ENCODE measurements at places on chromosomes 12 and 14.

- peak; percentile 82 for DNase-seq
These were observed 12.4 kb upstream of the SMUG1 start for GRCh38 chr12:54201001-54201794.

DNA sequence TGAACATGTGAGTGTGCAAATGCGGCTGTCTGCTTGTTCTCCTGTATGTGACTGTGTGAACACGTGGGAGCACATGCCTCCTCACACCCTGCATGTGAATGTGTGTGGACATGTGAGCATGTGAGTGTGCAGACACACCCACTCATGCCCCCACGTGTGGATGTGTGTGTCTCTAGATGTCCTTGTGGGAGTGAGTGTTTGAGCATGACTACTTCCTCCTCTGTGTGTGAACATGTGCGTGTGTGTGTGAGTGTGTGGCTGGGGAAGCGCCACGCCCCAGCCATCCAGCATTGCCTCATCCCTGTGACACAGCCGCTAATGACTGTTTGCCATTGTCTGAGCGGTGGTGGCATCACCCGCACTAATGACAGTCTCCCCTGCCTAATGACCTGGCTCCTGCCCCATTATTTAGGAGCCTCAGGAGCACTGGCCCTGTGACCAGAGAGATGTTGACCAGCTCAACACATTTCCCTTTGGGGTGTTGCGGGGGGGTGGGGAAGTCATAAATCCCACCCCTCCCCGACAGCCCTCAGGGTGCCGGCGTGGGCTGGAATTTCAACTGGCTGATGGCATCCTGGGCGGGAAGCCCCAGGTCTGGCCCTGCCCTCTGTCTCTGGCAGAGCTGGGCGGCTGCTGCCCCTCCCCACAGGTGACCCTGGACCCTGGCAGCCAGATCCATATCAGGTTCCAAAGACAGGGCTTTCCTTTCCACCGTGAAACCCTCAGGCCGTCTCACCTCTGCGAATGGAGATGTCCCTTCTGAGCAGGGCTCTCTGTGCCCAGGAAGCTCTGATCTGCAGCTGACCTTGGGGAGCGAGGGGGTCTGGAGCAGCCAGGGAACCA is 11.5 kb upstream of the KRT80 start:
- DNase-seq, result peak; percentile 66

- peak; percentile 79 for DNase-seq
These were observed 52.9 kb downstream of the PEBP1 start for GRCh38 chr12:118188690-118189371.

GRCh38 chr12:20272161-20272560 is 96.2 kb upstream of the PDE3A start:
- no peak for DNase-seq

GRCh38 chr12:91100906-91101305 is 10.4 kb downstream of the LUM start:
- DNase-seq, result peak; percentile 27

- DNase-seq, result no peak
These were observed 72.3 kb downstream of the SLC4A8 start for GRCh38 chr12:51496895-51497294.

DNA sequence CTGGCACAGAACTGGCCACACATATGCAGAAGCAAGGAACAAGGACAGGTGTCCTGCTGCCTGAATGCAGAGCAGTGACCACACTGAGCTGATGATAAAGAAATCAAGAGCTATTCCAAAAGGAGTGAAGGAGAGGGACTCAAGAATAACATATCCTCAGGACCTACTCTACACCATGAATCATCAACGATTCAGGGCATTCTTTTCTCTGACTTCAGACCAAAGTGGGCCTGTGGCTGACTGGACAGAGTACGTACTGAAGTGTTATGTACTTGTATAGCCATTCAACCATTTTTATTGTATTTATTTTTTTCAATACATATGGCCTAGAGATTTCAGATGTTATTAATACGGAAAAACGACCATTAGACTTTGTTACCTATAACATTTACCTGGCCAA is 177.5 kb upstream of the TMTC1 start:
- DNase-seq, result peak; percentile 45

DNA sequence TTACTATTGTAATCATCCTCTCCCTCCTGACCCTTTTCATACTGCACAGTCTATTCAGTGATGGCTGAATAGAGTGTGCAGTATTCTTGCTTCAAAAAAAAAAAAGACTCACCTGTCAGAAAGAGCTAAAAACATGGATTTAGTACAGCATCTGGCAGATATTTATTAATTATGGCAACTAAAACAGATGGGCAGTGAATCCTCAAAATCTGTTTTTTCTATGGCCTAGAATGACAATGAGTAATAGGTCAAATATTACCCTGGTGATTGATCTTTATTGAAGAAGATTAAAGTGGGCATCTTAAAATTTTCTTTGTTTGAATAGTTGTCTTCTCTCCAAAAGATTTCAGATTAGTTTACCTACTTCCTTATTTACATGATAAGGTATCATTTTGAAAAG is 543.6 kb downstream of the FOXG1 start:
- no peak for DNase-seq
